ENCODE measurements at places on chromosomes 16 and 17.

DNA sequence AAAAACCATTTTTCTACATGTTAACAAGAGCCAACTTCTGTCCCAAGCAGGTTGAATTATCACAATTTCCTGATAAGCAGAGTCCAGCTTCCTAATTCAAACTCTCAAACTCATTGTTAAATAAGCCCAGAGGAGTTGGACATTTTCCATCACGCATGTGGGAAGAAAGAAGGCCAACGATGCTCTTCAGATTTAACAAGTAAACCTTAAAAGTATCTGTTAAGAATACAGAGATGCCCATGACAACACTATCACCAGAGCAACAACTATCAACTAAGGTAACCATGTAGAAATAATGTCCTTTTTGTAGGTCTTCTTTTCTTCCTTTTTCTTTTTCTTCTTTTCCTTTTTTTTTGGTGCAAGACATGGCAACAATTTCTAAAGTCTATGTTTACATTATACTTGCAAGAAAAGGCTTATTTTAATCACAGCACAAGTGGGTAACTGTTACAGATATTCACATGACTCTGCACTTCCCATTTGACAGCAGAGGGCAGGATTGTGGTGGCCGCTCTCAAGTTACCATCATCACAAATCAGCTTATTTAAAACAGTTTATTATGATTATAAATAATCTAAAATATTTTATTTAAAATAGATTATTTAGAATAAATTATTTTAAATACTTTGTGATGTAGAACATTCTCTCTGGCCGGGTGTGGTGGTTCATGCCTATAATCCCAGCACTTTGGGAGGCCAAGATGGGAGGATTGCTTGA lies 35.7 kb upstream of the DHRS7B start:
- no peak for DNase-seq

DNA sequence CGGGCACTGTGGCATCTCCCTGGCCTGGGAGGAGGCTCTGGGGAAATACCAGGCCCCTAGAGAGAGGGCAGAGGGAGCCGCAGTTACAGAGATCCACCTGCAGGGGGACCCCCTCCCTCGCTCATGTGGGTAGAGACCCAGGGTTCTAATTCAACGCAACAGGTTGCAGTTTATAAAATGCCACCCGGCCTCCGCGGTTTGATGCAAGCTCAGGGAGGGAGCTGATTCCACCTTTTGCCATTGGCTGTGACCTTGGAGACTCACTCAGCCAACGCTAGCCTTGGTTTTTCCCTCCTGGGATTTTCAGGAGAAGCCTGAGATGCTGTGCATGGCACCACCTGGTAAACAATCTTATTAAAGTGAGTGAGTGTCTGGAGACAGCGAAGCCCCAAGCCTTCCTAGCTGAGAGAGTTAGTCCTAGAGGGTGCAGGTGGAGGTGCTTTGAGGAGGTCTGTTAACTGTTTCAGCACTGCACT lies 12.1 kb downstream of the TTLL6 start:
- peak; percentile 68 for DNase-seq

GRCh38 chr16:81601601-81602255 lies 157.1 kb downstream of the CMIP start:
- DNase-seq, result no peak

GRCh38 chr17:41989702-41990419 lies 23.3 kb downstream of the CNP start:
- DNase-seq, result no peak

GRCh38 chr16:20866145-20866772 lies 33.9 kb downstream of the DCUN1D3 start:
- no peak for DNase-seq

GRCh38 chr17:70230850-70231640 lies 61.7 kb downstream of the KCNJ2 start:
- DNase-seq, result no peak

DNA sequence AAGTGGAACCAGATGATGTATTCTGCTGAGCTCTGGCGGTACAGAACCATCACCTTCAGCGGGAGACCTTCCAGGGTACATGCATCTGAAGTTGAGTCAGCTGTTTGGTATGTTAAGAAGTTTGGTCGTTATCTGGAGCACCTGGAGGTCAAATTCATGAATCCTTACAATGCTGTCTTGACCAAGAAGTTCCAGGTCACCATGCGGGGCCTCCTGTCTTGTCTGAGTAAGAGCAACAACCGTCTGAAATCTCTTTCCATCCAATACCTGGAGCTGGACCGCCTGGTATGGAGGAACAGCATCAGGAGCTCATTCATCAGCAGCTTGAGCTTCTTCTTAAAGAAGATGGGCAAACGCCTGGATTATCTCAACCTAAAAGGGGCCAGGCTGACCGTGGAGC lies 4.0 kb downstream of the FBXO39 start:
- DNase-seq, result no peak

Data from frontal cortex (tissue), 4 donors.